ENCODE measurements at places on chromosomes 1 and 21.

- DNase-seq = no peak
These were observed 22.6 kb upstream of the ADARB1 start for GRCh38 chr21:45051580-45052434.

GRCh38 chr1:157399984-157400382 lies 152.3 kb downstream of the FCRL5 start:
- DNase-seq = no peak

- DNase-seq = no peak
These were observed 139.4 kb upstream of the KIAA1614 start for GRCh38 chr1:180773210-180773865.

- DNase-seq = no peak
These were observed 533.0 kb upstream of the PRMT6 start for GRCh38 chr1:106523497-106523896.

DNA sequence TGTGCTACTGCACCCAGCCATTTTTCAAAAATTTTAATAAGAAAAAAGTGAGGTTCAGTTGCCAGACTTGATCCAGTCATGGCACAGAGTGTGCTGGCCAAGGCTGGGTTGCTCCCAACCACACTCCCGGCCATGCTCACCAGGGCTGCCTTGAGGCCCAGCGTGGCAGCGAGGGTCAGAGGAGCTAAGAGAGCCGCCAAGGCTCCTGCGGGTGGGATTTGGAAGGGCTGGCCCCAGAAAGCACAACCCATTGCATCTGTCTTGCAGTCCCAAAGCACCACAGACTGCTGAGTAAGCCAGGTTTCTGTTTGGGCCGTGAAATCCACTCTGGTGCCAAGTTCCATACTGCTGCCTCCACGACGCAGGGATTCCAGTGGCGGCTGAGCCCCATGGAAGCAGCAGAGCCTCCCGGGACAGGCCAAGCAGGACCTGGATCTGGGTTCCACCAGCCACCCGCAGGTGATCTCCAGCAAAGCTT lies 22.6 kb downstream of the ZBTB17 start:
- no peak for DNase-seq

DNA sequence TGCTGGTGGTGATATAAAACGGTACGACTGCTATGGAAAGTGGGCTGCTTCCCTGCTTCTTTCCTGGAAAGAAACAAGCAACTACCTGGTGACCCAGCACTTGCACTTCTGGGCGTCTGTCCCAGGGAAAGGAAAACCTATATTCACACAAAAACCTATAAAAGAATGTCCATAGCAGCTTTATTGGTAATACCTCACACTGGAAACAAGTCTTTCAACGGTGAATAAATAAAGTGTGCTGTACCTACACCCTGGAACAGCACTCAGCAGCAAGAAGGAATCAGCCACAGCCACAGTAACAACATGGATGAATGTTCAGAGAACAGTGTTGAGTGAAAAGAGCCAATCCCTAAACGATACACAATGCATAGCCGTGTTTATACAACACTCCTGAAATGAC lies 19.9 kb downstream of the SLC19A1 start:
- no peak for DNase-seq

DNA sequence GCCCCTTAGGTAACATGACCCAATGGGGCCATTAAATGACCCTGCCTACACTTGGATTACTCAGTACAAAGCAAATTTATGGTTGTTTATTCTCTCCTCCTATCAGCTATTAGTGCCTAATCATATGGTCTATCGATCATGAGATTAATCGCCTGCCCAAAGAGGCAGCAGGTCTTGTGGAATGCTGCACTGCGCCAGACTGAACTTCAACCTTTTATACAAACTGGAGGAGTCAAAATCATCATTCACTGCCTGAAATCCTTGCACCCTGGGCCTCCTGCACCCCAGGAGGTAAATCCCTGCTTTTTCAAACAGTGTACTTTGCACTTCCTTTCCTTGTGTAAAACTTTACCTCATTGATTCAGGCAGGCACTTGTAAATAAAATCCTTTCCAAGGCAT lies 69.7 kb downstream of the NFIA start:
- no peak for DNase-seq

DNA sequence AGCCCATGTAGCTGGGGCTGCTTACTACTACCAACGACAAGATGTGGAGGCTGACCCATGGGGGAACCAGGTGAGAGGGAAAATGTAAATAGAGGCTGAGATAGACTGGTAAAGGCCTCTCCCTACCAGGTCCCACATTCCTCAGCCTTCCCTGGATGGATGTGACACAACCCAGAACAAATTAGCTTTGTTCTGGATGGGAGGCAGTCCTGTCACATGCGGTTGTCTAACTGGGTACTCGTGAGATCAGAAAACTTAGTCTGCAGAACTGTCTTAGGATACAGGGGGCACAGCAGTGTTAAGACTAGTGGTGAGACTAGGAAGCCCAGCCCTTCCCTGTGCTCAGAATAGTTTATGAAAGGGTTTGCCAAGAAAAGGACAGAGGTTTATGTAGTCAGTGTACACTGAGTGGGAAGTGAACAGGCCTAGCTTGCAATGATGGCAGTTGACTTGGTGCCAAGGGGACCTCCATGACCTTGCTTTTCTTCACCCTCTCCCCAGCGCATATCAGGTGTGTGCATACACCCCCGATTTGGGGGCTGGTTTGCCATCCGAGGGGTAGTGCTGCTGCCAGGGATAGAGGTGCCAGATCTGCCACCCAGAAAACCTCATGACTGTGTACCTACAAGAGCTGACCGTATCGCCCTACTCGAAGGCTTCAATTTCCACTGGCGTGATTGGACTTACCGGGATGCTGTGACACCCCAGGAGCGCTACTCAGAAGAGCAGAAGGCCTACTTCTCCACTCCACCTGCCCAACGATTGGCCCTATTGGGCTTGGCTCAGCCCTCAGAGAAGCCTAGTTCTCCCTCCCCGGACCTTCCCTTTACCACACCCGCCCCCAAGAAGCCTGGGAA lies 8.4 kb downstream of the MMACHC start:
- no peak for DNase-seq

GRCh38 chr1:166089804-166090203 lies 77.0 kb downstream of the FAM78B start:
- DNase-seq = no peak

DNA sequence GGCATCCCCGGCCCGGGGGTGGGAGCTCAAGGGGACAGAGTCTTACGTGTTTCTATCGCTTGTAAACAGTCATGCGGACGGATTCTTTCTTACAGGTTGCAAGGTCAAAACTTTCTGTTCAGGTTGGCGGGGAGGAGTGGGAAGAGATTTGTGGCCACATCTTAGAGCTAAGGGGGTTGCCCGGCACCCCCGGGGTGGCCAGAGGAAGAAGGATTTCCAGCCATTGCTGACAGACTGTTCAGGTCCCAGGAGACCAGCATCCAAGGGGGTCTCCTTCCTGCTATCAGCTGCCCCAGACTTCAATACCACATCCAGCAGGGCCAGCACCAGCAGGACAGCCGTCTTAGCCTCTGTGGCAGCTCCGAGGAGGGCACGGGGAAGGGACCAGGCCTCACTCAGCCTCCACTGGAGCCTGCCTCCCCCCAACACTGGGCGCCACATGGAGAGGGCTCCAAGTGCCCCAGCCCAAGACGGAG lies 52.0 kb downstream of the KIF21B start:
- DNase-seq = no peak

- DNase-seq = no peak
These were observed 269.6 kb upstream of the PLXNA2 start for GRCh38 chr1:208513799-208514198.

- no peak for DNase-seq
These were observed 59.0 kb upstream of the IKBKE start for GRCh38 chr1:206411321-206411720.

GRCh38 chr1:68490046-68490651 lies 6.7 kb downstream of the DEPDC1 start:
- no peak for DNase-seq

GRCh38 chr21:32349333-32349944 lies 43.4 kb downstream of the URB1 start:
- DNase-seq = no peak

Data from hypothalamus (tissue), 51 donors.